Fibroblast of skin of scalp (primary cell): ENCODE measurements at places on chromosomes 1 and 21.
A peak's percentile ranks its signal among the peaks of the same experiment; 100 is the strongest.

- no peak for DNase-seq
These were observed 19.2 kb downstream of the FAM89A start for GRCh38 chr1:231020816-231021215.

GRCh38 chr1:234861761-234862160, 251.8 kb upstream of the IRF2BP2 start:
- no peak for DNase-seq

- DNase-seq: no peak
These were observed 104.8 kb upstream of the CASZ1 start for GRCh38 chr1:10901091-10901890.

- DNase-seq: no peak
These were observed 12.4 kb upstream of the TIAM1 start for GRCh38 chr21:31356440-31356839.

DNA sequence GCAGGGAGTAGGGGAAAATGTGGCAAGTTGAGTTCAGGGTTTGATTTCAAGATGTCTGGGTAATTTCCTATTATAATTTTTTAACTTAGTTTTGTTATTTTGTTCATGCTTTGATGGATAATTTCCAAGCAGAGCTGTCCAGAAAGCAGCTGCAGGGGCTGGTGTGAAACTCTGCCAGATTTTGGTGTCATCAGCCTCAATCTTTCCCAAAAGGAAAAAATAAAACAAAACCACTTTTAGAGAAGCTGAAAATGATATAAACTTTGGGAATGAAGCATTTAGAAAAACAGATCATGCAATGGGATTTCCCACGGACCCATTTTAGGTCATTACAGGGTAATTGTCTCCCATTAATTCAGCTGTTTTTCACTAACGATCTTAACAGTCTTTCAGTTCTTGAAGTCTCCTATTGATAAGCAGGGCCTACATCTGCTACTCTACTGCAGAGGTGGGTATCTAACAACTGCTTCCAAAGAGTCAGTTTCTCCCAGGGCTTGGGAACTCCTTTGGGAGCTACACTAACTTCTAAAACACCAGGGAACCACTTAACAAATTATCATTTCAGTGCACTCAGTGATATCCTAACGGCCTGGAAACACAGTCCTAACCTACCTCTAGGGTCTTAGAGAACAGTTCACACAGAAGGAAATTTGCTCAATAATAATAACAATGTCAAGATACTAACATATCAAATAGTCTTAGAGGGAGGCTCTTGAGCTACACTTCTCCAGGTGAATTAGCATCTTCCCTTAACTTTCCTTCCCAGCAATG, 12.3 kb downstream of the ZNF436 start:
- no peak for DNase-seq

- peak; percentile 56 for DNase-seq
These were observed 7.0 kb upstream of the SPATC1L start for GRCh38 chr21:46191257-46191685.
